Inflammatory macrophage treated with lipopolysaccharide for 1 hour (primary cell): ENCODE measurements at places on chromosomes 13 and 19.

DNA sequence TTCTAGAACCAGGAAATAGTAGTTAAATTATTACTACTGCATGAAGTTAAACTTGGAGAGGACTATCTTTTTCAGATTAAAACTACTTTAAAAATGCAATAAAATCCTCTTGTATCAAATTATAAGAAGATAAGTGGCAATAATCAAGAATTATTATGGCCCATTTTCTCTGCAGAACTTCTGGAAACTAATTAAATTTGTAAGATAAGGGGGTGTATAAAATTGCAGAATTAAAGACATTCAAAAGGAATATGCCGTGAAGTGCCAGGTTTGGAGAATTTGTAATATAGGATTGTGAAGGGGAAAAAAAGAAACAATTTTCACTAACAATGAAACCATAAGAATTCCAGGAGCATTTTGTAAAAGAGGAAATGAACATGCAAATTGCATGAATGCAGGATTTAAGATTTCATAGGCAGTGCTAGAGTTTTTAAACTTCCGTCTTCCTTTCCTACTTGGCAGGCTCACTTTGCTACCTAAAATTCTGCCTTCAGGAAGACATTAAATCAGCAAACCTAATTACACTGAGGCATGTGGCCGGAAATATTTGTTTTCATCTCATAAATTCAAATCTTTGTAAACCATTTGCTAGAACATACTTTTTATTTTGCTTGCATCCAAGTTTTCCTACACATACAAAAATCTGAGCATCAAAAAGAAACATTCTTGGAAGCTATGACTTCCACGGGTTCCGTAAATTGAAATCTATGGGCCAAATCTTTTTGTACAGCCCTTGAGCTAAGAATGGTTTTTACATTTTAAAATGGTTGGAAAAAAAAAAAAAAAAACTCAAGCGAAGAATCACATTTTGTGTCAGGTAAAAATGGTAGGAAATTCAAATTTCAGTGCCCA is 166.9 kb downstream of the DCLK1 start:
- no peak for DNase-seq

- no peak for DNase-seq
Observed at GRCh38 chr13:27905650-27906049, 14.2 kb upstream of the PDX1 start.

DNA sequence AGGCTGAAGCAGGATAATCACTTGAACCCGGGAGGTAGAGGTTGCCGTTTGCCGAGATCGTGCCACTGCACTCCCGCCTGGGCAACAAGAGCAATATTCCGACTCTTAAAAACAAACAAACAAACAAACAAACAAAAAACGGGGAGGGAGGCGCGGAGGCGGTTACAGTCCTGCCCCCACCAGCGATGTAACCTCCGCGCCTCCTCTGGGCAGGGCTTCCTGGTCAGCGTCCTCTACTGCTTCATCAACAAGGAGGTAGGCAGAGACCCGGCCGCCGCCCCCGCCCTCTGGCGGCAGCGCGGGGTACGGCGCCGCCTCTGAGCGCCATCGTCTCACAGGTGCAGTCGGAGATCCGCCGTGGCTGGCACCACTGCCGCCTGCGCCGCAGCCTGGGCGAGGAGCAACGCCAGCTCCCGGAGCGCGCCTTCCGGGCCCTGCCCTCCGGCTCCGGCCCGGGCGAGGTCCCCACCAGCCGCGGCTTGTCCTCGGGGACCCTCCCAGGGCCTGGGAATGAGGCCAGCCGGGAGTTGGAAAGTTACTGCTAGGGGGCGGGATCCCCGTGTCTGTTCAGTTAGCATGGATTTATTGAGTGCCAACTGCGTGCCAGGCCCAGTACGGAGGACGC is 10.2 kb downstream of the SNRPD2 start:
- peak; percentile 85 for DNase-seq

- DNase-seq: no peak
Observed at GRCh38 chr19:4606921-4607678, 32.2 kb upstream of the TNFAIP8L1 start.

GRCh38 chr19:31831421-31832175 is 482.4 kb upstream of the TSHZ3 start:
- DNase-seq: no peak

DNA sequence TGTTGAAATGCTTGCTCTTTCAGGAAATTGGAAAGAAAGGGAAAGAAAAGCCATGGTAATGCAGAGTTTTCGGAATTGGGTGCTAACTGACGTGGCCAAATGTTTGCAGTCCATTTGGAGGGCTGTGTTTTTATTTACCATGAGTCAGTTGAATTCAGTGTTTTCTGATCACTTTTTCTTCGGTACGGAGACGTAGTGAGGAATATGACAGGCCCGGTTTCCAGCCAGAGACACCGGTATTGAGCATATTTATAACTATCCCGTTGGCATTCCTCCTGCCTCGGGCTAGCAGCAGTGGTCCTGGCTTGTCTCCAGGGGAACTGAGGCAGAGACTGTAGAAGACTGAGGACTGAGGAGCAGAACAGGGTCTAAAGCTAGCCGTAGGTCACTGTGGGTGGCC is 1.0 kb downstream of the CDC16 start:
- no peak for DNase-seq
